ENCODE measurements at places on chromosomes 12 and 14.

- DNase-seq = no peak
These were observed 208.2 kb downstream of the DAD1 start for GRCh38 chr14:22380571-22381407.

GRCh38 chr12:79407671-79408622, 282.8 kb downstream of the PAWR start:
- peak; percentile 9 for DNase-seq

DNA sequence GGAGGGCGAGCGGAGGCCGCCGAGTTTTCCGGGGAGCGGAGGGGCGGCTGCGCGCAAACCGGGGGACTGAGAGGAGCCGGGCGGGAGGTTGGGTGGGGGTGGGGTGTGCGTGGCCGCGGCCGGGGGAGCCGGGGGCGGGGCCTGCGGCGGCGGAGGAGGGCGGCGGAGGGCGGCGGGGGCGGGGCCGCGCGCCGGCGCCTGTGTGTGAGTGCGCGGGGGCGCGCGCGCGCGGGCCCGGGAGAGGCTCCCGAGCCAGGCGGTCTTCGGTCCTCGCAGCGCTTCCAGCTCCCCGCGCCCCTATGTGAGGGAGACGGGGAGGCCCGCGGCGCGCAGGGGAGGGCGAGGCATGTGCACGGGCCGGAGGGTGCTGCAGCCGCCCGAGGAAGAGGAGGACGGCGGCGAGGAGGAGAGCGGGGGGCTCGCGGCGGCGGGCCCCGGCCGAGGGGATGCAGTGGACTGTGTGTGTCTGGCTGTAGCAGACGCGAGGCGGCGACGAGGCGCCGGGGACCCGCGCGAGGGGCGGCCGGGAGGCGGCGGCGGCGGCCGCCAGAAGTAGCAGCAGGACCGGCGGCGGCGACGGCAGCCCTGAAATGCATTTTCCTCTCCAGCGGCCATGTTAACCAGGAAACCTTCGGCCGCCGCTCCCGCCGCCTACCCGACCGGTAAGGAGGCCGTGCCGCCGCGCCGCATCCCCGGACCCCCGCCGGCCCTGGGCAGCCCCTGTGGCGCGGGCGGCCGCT, at the start of gene DYRK2:
DYRK2 (plus strand) TSS at position 225 of the 740 bp plus-strand sequence; CDS start at position 614, 389 bp downstream.
- DNase-seq = peak; percentile 71

DNA sequence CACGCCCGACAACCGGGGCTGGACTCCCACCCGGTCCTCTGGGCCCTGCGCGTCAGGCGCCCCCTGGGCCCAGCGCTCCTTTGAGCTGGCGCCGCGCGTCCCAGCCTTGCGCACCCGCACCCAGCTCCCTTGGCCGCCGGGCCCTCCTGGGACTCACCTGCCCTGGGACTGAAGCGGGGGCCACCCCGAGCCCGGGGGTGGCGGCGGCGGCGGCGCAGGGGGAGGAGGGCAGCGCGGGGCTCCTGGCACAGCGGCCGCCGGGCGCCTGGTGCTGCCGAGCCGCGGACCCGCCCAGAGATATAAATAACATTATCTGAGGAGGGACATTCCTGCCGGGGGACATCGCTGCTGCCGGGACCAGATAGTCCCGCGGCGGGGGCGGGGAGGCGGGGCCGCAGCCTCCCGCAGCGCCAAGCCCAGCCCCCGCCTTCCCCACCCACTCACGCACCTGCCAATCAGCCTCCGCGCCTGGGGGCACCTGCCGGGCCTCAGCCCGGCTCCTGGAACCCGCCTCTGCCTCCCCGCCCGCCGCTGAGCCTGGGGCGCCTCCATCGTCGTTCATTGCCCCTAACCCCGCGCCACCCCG, at the start of gene SPTB:
SPTB (minus strand) TSS at position 273 of the 586 bp plus-strand sequence. CDS start 56,813 bp downstream, outside the sequence.
- no peak for DNase-seq

- DNase-seq = no peak
These were observed 1007.4 kb upstream of the NOVA1 start for GRCh38 chr14:27605282-27605681.

DNA sequence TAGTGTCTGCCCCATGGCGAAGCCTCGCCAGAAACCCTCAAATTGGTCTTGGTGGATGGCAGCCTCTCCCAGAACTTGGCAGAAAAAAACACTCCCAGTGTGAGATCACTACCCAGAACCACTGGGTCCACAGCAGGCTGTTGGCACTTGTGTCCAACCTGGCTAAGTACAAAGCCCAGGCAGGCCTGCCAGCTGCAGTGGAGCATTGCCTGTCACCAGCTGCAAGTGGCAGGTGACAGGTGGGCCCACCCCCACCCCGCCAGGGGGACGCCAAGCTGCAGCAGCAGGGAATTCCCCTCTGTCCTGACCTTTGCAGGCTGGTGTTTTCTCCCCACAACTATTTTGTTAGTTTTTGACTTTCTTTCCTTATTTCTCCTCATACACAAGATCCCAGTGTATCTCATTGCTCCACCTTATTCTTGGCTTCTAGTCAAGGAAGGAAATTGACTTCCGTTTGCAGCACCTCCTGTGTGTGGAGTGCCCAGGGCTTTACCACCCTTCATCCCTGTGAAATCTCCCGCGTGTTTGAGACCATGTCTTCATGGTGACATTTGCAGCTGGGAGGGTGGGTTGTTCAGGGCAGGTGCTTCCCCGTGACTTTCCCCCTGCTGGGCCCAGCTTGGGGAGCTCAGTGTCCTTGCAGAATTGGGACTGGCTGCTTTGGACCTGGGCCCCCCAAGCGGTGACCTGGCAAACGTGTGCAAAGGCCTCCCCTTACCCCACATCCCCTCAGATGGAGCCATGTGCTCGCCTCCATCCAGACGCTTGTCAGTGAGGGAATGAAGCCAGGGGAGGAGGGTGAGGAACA, 73.8 kb upstream of the RIN3 start:
- DNase-seq = no peak

DNA sequence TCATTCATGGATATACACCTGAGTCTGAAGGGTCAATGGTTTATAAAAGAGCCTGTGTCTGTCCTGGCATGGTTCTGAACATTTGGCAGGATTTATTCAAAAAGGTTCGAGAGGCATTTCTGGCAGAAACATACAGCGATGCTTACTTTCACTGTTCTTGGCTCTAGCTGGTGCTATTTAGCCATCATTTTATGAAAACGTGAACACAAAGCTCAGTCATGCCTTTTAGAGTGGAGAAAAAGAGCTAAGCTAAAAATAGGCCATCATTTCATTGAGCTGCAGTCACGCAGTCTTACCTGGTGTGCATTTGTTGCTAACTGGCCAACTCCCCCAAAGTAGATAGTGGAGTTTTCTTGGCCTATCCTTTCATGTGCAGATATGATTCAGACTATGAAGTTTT, 1209.5 kb downstream of the SLC16A7 start:
- DNase-seq = no peak

GRCh38 chr14:105507247-105507646, 16.2 kb downstream of the TEDC1 start:
- DNase-seq = no peak

DNA sequence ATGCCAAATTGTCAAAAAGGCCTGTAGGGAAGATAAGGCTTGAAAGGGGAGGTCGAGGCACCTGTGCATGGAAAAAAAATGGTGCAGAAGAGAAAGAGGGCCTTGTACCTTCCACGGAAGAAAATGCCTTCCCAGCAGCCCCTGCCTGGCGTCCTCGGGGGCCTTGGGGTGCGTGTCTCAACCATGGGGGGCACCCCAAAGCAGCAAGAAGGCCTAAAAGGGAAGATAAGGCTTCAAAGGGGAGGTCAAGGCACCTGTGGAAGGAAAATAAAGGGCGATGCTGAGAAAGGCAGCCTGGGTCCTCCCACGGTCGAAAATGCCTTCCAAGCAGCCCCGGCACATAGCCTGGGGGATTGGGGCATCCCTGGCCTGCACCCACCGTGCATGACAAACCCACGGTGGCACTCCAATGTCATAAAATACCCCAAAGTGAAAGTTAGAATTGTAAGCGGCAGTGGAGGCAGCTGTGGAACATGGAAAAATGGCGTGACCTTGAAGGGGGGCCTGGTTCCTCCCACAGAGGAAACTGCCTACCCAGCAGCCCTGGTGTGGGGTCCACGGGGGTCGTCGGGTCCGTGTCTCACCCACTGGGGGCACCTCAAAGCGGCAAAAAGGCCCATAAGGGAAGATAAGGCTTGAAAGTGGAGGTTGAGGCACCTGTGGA, 275.0 kb downstream of the ALG10 start:
- no peak for DNase-seq

DNA sequence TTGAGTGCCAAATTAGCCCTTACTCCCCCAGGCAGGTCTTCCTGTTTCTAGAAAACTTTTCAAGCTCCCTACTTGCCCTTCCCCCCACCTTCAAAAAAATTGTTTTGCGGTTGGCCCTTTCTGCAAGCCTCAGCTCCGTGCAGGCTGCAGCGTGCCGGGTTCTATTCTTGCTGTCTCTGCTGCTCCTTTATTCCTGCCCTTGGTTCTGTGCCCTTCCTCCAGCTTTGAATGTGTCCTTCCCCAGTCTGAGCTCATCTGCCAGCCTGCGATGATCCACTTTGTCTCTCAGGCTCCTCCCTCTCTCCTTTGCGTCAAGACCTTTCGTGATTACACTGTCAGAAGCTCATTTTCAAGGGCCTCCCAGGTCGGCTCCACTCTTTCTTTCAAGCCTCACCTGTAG, 98.6 kb downstream of the IRF2BPL start:
- no peak for DNase-seq

DNA sequence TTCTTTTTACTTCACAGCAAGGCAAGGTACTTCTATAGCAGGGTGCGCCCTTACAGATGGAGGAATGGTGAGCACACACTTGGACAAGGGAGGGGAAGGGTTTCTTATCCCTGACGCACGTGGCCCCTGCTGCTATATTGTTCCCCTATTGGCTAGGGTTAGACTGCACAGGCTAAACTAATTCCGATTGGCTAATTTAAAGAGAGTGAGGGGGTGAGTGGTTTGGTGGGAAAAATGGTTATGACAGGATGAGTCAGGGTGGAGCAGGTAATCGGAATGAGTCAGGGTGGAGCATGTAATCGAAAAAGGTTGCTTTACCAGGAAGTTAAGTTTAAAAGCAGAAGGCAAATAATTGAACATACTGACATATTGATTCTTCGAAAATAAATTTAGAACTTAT, 23.7 kb upstream of the RAB21 start:
- DNase-seq = no peak
